Endothelial cell (in vitro differentiated cells): ENCODE measurements at places on chromosomes 16 and 17. TPM values are rescaled to one million over a fixed set of nuclear protein-coding genes. Genes with fewer than 3 reads are reported as not detected.

LGALS9C gene
- total RNA-seq = 0.21 TPM

CCL4 gene
- not detected for total RNA-seq

FBXL16 gene
- total RNA-seq = not detected

HBA1 gene
- total RNA-seq = not detected

KRT40 gene
- total RNA-seq = not detected

DNAH9 gene
- total RNA-seq = not detected

CCL13 gene
- not detected for total RNA-seq

SCIMP gene
- total RNA-seq = not detected

NUPR1 gene
- total RNA-seq = not detected

PIGW gene
- total RNA-seq = 5.4 TPM

HS3ST3A1 gene
- 1.1 TPM for total RNA-seq

SULT1A2 gene
- total RNA-seq = 2.8 TPM

CCDC154 gene
- 2.4 TPM for total RNA-seq

ZNF319 gene
- 16.1 TPM for total RNA-seq

TAT gene
- total RNA-seq = not detected

GINS2 gene
- total RNA-seq = 9.1 TPM

CHST5 gene
- 0.13 TPM for total RNA-seq

EIF3C gene
- 968 TPM for total RNA-seq

EIF4A3 gene
- 76.6 TPM for total RNA-seq

C17orf67 gene
- total RNA-seq = 1.7 TPM

TBC1D26 gene
- 2.4 TPM for total RNA-seq

PRAC1 gene
- not detected for total RNA-seq
